ENCODE measurements at places on chromosomes 7 and 10.

DNA sequence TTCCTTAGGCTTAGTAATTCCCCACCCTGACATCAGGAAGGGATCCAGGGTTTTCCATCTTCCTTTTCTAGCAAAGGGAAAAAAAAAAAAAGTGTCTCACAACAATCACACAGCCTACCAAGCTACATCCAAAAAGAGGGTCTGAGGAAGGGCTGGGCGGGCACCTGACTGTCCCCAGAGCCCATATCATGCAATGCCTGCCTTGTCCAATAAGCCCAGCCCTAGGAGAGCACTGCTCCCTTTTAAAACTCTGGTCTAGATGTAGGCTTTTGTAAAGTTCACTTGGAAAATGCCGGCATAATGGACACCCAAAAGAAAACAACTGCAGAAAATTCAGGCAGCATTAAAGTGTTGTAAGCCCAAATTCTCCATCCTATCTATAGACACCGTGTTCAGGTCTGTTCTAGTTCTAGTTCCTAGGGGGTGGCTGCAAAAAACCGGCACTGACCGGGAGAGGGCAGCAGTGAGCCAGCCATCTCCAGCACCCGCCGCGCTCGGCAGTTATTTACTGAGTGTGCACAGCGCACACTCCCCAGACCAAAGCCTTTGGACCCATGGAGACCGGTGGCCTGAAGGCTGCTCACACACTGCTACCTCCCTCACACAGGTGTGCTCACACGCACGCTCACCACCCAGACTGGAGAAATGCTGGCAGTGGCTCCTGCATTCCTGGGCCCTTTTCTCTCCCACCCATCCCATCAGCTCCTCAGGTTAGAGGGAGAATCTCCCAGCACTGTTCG is 48.7 kb downstream of the PODXL start:
- DNase-seq = peak; percentile 65

DNA sequence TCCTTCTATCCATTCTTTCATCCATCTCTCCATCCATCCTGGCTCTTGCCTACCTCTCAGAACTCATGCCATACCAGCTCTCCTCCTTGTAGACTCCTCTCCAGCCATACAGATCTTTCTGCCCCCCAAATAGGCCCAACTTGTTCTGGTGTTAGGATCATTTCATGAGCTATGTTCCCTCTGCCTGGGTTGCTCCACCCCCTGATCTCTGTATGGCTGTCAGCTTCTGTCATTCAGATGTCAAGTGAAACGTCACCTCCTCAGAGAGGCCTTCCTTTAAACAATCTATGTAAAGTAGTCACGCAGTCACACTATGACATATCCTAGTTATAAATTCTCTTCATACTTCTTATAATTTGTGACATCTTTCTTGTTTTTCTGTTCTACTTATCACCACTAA is 42.3 kb upstream of the PNLIPRP3 start:
- DNase-seq = no peak

DNA sequence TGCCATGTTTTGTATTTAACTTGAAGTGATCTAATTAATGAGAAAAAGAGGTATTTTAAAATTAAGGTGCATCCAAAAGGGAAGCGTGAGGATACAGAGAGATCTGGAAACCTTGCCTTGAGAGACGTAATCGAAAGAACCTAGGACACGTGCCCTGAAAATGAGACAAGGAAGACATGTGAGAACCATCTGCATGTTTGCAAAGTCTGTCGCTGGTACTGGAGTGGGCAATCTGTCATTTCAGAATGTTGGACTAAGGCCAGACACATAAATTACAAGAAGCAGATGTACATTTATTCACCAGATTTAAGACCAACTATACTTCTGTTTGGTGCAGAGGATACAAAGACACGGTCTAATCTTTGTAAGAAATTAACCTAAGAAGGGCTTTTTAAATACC is 9.2 kb downstream of the AGR2 start:
- no peak for DNase-seq

DNA sequence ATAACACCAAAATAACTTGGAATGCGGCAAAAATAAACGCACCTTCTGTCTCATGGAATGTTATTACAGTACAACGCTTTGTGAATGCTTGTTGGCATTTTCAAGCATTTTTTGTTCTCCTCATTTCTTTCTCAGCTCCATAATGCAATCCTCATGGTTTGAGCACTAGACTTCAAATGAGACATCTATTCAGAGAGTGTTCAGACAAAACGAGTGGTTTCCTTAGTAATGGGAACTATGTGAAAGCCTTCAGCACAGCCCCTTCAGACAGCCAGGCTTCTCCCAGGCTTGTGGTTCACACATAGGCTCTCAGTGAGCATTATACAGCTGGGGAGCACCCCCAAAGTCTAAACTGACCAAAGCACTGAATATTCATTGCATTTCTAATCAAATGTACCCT is 8.6 kb upstream of the LRRN3 start:
- no peak for DNase-seq

GRCh38 chr7:36969376-36969775 is 245.1 kb upstream of the AOAH start:
- no peak for DNase-seq

- no peak for DNase-seq
These were observed 431.8 kb downstream of the ZWINT start for GRCh38 chr10:55929291-55929690.

GRCh38 chr7:87225696-87226095 is 6.2 kb upstream of the TMEM243 start:
- no peak for DNase-seq

- DNase-seq = no peak
These were observed 86.7 kb downstream of the PRKAG2 start for GRCh38 chr7:151790095-151790829.

GRCh38 chr10:58674251-58674650 is 161.6 kb downstream of the BICC1 start:
- no peak for DNase-seq

- no peak for DNase-seq
These were observed 58.3 kb downstream of the DOCK4 start for GRCh38 chr7:112147793-112148361.
